Activated CD8-positive, alpha-beta memory T cell treated with anti-CD3 and anti-CD28 coated beads for 36 hours (primary cell): ENCODE measurements at places on chromosomes 7 and 10. TPM values are rescaled to one million over a fixed set of nuclear protein-coding genes. Genes with fewer than 3 reads are reported as not detected.

The EGR2 gene
- total RNA-seq = 88.9 TPM

The VAX1 gene
- not detected for total RNA-seq

The COL13A1 gene
- total RNA-seq = not detected

The RALA gene
- 29.1 TPM for total RNA-seq

The AGAP3 gene
- 48.5 TPM for total RNA-seq

The INTS15 gene
- total RNA-seq = 39.6 TPM

The H2AZ2 gene
- 247 TPM for total RNA-seq

The TEX47 gene
- not detected for total RNA-seq
